CD4-positive, alpha-beta T cell (primary cell): ENCODE measurements at places on chromosomes 11 and 22.

GRCh38 chr11:25566298-25567200 is 765.4 kb upstream of the ANO3 start:
- DNase-seq, result no peak

- no peak for DNase-seq
Observed at GRCh38 chr11:61756452-61757212, 4.2 kb downstream of the MYRF start.

DNA sequence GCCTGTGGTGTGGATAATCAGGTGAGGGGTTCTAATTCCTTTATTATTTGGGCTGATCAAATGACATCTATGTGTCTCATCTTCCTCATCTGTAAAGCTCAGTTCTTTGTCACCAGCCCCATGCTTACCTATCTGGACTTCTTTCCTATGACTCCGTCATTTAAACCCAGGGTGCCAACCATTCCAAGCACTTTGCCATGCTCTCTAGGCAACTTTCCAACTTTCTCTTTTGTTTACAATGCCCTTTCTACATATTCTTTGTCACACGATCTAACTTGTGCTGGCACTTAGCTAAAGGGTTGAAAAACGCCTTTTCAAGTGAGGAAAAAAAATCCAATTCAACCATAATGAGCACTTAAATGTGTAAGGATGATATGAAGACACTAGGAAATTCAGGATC is 27.9 kb downstream of the EXPH5 start:
- DNase-seq, result no peak

DNA sequence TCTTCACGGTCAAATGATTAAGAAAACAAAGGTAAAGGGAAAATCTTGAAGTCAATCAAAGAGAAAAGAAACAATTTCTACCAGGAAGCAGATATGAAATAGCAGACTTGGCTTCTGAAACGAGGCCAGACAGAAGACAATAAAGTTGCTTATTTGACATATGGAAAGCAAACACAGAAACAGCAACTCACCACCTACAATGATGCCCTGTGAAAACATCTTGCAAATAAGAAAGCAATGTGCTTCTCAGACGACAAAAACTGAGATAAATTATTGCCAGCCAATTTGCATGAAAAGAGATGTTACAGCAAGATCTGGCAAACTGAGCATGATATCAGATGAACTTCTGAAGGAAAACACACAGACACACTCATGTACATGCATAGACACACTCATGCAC is 45.9 kb upstream of the CTSC start:
- no peak for DNase-seq

- peak; percentile 60 for DNase-seq
Observed at GRCh38 chr22:50267591-50268390, 2.4 kb downstream of the MAPK11 start.

DNA sequence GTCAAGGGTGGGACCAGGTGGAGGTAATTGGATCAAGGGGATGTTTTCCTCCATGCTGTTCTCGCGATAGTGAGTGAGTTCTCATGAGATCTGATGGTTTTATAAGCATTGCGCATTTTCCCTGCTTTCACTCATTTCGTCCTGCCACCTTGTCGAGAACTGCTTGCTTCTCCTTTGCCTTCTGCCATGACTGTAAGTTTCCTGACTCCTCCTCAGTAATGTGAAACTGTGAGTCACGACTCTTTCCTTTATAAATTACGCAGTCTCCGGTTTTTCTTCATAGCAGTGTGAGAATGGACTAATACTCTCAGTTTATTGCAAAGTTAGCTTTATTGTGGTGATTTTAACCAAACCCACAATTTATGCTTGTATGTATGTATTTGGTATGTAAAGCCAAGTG is 878.5 kb upstream of the ANO3 start:
- no peak for DNase-seq

DNA sequence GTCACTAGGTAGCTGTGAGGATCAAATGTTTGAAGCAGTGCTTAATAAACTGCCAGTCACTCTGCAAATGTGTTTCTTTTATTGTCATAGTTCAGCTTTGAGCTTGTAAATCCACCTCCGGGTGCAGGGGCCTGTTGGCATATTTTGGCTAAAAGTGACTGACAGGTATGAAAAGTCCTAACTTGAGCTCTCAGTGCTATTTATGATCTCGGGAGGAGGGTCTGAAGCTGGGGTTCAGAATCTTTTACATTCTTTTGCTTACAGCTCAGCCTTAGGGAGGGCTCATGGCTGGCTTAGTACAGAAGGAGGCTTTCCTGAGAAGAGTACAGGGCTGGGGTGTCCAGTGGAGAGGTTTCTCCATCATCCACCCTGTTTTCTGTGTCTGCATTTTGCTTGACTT is 1.5 kb downstream of the ASPHD2 start:
- DNase-seq, result no peak
